ENCODE measurements at places on chromosomes 12 and 14.

- DNase-seq: no peak
Observed at GRCh38 chr14:91257328-91258010, 13.0 kb upstream of the GPR68 start.

- peak; percentile 71 for DNase-seq
Observed at GRCh38 chr14:21902561-21903181, 229.1 kb upstream of the OR4E1 start.

GRCh38 chr14:81031488-81031887, 76.1 kb downstream of the TSHR start:
- no peak for DNase-seq

GRCh38 chr14:54127526-54127925, 170.9 kb upstream of the BMP4 start:
- no peak for DNase-seq

DNA sequence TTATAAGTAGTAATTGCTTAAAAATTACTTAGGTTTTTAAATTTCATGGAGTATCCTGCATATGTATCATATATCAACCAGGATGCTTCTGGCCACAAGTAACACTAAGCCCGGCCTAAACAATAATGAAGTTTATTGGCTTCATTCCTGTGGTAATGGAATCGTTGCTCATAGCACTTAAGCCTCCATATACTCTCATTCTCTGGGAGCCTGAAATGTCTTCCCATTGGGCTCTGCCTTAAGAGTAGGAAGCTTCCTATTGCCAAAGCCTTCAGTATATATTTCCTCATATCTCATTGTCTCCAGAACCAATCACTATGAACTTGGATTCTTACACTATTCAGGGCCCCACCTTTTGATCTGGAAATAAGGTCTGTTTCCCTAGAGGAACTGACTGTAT, 83.8 kb upstream of the DNM1L start:
- DNase-seq: no peak

DNA sequence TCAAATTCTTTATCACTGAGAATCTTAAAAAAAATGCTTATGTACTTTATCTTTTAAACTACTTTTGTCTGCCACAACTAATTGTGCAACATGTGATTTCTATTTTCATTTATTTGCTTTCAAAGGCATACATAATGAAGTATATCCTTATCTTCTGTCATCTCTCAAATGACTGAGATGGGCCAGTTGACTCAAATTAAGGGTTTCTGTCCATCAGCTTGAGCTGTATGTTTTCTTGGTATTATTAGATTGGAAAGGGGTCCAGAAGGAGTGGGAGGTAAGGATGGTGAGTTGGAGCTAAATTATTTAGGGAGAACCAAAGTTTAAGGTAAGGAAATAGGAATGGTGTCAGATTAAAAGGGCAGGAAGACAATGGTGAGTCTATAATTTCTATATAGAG, 408.4 kb upstream of the SEL1L start:
- no peak for DNase-seq
